ENCODE measurements at places on chromosomes 11 and 22.
A peak's percentile ranks its signal among the peaks of the same experiment; 100 is the strongest.

DNA sequence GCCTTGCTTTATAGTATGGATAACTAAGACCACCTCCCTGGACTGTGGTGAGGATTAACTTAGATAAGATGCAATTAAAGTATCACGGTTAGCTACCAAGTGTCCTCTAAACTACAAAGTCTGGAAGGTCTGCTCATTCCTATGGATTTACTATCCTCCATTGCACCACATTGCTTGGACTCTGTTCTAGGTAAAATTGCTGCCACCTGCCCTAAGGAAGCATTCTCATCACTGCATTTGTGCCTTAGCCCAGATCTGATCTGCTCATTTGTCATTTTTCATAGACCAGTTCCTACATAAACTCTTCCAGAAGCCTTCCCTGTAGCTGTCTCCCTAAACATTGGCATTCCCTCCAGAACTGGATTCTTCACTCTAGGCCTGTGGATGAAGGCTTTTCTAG lies 380.0 kb downstream of the INSC start:
- no peak for DNase-seq

GRCh38 chr11:129593098-129593497 lies 217.4 kb downstream of the BARX2 start:
- no peak for DNase-seq

- DNase-seq, result peak; percentile 82
Measured at GRCh38 chr22:29715240-29715639, 4.6 kb upstream of the CABP7 start.

DNA sequence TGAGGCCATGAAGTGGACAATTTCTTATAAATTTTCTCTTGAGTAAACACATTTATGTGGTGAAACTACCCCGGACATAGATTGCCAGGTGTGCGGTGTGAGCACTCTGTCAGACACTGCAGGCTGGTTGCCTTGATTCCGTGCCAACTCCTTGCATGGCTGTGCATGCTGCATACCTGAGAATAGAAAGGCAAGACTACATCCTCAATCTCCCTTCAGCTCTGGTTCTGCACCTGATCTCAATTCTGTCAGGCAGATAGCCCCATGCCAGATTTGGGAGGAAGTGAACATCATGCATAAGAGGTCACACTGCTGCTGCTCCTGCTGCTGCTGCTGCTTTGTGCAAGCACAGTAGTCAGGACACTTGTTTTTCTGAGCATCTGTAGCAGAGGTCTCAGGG lies 42.5 kb upstream of the DEUP1 start:
- DNase-seq, result no peak

GRCh38 chr11:34268906-34269430 lies 88.8 kb downstream of the ABTB2 start:
- no peak for DNase-seq

DNA sequence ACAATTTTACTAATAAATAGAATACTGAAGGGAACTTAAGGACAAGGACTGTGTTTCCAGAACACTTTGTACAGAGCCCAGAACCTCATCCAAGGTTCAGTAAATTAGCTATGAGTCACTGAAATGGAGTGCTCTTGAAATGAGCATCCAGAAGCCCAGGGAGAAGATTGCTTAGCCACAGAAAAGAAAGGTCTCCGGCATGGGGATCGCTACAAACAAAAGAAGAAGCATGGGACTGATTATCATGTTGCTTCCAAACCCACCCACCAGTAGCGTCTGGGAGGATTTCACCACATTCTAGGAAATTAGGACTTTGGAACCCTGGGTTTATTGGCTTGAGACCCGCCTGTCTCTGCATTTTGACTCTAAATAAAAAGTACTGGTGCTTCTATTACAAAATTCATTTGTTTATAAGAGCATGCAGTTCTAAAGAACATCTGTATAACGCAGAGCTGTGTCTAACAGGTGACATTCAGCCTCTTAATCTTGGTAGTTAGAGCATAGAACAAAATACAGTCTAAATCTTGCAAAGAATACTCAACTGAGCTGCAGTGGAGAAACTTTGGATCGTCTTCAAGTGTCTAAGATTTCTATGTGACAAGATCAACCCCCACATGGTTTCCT lies 35.9 kb upstream of the SESN3 start:
- no peak for DNase-seq

DNA sequence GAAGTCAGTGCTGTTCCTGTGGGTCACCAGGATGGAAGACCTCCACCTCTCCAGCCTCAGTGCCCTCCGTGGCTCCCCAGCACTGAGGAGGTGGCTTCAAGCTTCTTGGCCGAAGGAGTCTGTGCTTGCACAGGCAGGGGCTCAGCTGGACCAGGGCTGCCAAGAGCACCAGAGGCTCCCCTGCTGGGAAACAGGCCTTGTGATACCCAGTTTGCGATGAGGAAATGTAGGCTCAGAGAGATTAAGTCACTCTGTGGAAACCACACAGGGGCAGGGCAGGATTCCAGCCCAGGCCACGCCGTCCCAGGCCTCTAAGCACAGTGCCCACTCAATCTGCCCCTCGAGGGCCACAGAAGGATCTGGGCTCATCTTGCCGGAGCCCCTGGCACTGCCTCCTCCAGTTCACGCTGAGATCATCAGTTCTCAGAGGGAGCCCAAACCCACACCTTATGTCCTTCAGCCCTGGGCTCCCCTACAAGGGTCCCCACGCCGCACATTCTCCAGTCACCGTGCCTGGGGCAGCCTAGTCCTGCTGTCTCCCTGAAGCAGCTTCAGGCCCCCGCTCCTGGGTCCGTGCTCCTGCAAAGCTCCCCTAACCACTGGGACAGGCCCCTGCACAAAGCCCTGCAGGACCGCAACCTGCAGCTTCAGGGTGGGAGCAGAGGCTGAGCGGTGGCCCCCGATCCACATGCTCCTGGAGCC lies 21.6 kb downstream of the ANO1 start:
- DNase-seq, result no peak

- no peak for DNase-seq
Measured at GRCh38 chr22:44314425-44315067, 1.8 kb upstream of the SHISAL1 start.

DNA sequence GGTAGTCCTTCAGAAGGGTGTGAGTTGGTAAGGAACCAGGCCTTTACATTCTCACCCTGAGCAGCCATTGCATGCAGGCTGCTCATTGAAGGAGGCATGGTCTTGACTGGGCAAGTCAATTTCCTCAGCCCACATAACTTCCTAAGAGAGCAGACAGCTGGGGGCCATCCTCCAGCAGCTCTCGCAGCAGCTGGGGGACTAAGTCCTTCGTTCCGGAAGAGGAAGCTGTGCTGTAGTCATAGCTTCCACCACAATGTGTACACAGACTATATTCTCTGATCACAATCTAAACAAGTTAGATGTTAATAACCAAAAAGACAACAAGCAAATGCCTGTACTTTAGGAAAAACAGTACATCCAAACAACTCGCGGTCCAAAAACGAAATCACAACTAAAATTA lies 30.1 kb upstream of the MPPED1 start:
- no peak for DNase-seq

- DNase-seq, result no peak
Measured at GRCh38 chr11:34758262-34758661, 137.4 kb downstream of the EHF start.

DNA sequence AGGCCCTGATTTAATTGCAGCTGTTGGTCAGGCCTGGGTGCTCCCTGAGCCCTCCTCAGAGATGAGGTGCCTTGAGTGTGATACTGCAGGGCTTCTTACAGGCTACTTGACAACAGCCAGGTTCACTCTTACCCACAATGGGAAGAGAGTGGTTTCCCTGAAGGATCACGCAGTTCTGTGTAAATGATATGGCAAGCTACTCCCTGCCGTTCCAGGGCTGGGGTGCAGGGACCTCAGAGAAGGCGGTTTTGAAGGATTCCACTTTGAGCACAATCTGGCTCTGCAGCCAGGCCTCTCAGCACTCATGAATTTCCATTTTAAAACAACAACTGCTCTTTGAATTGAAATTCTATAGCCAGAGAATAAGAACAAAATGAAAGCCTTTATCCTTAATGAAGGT lies 92.9 kb downstream of the SLC17A6 start:
- DNase-seq, result no peak

DNA sequence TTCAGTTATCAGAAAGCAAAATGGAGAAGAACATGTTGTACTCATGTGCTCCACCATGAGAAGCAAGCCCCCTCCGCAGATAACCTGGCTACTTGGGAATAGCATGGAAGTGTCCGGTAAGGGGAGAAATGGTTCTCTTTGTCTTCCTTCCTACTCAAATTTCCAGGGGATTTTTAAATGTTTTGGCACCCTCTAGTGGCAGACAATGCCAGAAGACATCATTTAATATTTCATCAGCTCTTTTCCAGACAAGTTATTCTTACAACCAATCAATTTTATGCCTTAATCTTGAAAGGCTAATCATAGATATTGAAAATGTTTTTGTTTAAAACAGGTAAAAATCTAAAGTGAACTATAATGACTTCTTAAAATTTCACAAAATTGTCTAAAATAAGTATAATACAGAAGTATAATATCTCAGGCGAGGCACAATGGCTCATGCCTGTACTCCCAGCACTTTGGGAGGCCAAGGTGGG lies 15.7 kb downstream of the CRTAM start:
- peak; percentile 47 for DNase-seq

DNA sequence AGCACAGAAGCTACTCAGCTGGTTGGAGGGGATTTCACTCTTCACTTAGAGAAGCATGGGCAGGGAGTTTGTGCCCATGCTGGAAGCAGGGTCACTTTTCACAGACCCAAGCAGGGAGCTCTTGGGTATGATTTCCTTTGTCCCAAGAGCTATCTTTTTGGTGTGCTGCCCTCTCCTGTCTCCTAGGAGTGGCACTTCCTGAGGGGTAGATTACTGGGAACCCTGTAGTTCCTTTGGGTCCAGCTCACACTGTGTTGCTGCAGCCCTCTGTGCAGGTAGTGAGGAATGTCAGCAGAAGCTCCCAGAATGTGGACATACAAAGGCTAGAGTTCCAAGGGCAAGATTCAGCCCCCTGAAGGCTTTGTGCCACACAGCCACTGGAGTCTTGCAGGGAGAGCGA lies 537.1 kb upstream of the ANO3 start:
- DNase-seq, result no peak

- no peak for DNase-seq
Measured at GRCh38 chr22:23399367-23400285, 180.5 kb downstream of the IGLL1 start.

GRCh38 chr11:83759148-83759547 lies 473.0 kb upstream of the CCDC90B start:
- no peak for DNase-seq

DNA sequence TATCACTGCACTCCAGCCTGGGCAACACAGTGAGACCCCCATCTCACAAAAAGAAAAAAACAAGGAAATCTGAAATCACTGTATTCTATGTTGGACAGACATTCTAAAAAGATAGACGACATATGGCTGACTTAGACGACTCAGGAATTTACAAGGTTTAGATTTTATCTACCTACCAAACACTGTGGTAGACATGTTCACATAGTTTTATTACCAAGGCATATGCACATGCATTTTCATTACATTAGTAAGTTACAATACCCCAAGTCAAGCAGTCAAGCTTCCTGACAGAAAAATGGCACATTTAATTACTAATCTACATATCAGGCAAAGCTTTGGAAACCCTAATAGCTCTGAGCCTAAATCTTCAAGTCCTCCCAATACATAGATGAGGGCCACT lies 262.2 kb downstream of the TTC28 start:
- no peak for DNase-seq

- DNase-seq, result peak; percentile 46
Measured at GRCh38 chr11:10693509-10694081, at the start of gene IRAG1. IRAG1 (minus strand) TSS chr11:10693755; CDS start chr11:10693602, 153 bp downstream.

DNA sequence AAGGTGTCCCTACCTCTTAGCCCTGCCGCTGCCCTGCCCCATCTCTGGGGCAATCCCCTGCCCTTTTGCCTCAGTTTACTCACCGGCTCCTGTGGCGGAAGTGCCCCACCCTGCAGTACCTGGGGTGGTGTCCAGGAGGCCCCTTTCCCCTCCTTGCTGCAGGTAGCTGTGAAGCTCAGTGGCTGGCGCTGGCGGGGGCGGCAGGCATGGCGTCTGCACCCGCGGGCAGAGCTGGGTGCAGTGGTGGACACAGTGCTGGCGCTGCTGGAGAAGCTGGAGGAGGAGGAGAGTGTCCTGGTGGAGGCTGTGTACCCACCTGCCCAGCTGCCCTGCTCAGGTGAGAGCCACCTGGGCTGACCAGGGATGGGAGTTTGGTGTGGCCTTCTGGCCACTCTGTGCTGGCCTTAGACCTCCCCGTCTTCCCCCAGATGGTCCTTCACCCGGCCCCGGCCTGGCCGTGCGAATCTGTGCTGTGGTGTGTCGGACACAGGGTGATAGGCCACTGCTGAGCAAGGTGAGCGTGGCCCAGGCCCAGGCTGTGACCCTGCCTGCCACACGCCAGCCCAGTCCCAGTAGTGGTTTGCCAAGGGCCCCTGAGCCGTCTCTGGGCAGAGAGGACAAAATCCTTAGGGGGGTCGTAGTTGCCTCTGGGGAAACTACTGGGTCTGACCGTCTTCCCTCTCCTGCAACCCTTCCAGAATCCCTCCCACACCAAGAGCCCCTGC lies 4.0 kb downstream of the CARNS1 start:
- DNase-seq, result no peak

DNA sequence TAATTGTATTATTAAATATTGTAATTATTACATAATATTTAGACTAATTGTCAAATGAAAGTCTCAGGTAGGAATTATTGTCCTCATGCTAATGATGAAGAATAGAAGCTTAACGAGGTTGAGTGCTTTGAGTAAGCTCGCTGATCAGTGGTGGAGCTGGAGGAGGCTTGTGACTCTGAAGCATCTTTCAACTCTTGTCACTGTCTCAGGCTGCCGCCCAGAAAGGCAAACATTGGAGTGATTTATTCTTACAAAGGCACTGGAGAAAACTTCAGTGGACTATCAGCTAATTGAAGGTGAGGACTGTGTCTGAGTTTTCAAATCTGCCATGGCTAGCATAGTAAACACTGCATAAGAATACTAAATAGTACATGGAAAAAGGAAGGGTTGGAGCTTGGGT lies 595.1 kb downstream of the NTM start:
- DNase-seq, result no peak

GRCh38 chr22:48635816-48636215 lies 1191.9 kb downstream of the BRD1 start:
- DNase-seq, result no peak

DNA sequence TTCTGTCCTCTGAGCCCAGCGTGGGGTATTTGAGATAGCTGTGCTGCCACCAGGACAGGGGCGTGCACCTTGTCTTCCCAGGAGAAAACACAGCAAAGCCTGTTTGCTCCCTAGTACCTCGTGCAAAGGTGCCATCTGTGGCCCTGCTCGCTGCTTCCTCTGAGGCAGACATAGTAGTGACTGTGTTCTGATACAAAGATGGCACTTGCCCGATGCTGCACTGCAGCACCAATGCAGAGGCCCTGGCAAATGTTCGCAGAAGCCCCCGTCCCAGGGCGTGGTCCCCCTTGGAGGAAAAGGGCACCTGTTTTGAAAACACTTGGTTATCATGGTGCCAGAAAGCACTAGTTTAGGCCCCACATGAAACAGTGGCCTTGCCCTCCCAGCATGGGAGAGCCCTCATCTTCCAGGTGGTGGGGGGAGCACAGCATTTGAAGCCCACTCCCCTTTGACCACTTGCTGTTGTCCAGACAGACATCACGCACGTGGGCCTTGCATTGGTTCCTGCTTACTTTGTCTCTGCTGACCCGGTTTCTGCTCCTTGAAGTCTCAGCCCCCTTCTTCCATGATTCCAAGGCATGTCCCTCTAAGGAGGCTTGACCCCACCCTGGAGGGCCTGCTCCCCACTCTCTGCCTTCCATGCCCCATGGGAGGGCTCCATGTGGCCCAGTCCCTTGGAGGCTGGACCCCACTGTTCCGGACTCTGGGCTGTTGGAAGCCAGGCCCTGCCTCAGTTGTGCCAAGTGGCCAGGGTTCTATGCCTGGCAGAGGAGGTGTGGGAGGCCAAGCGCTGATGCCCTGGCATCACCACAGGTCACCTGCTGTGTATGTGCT lies 109.4 kb downstream of the KCNQ1OT1 start:
- no peak for DNase-seq
